ENCODE measurements at places on chromosomes 5 and 9. TPM values are rescaled to one million over a fixed set of nuclear protein-coding genes. Genes with fewer than 3 reads are reported as not detected.

GPX8 gene
- not detected for total RNA-seq

CDC25C gene
- 21.1 TPM for total RNA-seq

TUSC1 gene
- total RNA-seq = not detected

STPG3 gene
- total RNA-seq = 1.7 TPM

LRRC19 gene
- not detected for total RNA-seq

FGF18 gene
- not detected for total RNA-seq

RNF208 gene
- 4.4 TPM for total RNA-seq

DNA sequence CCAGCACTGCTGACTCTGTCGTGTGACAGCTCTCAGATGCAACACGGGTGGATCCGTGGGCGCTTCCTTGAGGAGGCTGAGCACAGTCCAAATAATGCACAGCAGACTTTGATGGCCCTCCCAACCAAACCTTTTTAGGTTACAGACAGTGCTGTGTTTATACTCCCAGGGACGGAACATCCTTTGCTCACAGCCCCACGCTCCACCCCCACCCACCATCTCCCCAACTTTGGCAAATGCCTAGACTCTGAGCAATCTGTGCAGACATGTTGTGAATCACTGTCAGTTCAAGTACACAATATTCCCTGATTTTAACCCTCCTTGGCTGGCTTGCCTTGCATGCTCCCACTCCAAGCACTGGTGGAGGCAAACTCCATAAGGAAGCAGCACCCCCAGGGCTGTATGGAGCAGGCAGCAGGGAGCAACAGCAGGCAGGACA, 324.6 kb downstream of the MLLT3 start:
- DNase-seq = no peak

GRCh38 chr5:151264113-151264512, 11.1 kb downstream of the GM2A start:
- no peak for DNase-seq

DNA sequence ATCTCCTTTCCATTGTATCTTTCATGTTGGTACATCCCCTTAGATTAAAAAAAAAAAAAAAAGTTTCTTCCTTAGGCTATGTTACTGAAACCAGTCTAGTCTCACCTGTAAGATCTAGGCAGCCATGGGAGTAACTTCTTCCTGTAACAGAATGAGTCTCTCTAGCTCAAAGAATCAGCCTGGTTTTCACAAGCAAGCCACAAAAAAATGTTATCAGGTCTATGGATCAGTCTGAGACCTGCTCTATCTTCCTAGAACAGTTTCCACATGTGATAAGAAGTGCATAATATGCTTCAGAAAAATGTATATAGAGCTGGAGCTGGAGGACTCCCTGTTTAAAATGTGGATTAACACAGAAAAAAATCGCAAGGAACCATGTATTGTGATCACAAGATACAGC, 53.8 kb downstream of the ARRDC3 start:
- DNase-seq = no peak

DNA sequence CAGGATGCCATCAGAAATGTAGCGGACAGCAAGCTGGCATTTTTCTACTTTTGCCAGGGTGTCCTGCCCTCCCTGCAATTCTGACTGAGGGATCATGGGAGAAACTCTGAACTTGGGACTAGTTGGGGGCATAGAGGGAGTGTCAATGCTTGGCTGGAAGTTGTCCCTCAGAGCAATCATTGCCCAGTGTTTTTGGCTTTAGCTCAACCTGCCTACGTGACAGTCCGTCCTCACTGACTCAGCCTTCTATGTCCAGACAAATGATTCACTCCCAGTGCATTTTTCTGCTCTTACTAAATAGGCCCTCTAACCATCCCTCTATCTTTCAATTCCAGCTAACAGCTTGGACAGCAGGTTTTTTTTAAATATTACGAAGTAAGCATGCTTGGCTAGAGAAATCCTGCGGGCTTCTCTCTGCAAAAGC, 627.4 kb downstream of the TLR4 start:
- DNase-seq = no peak

DNA sequence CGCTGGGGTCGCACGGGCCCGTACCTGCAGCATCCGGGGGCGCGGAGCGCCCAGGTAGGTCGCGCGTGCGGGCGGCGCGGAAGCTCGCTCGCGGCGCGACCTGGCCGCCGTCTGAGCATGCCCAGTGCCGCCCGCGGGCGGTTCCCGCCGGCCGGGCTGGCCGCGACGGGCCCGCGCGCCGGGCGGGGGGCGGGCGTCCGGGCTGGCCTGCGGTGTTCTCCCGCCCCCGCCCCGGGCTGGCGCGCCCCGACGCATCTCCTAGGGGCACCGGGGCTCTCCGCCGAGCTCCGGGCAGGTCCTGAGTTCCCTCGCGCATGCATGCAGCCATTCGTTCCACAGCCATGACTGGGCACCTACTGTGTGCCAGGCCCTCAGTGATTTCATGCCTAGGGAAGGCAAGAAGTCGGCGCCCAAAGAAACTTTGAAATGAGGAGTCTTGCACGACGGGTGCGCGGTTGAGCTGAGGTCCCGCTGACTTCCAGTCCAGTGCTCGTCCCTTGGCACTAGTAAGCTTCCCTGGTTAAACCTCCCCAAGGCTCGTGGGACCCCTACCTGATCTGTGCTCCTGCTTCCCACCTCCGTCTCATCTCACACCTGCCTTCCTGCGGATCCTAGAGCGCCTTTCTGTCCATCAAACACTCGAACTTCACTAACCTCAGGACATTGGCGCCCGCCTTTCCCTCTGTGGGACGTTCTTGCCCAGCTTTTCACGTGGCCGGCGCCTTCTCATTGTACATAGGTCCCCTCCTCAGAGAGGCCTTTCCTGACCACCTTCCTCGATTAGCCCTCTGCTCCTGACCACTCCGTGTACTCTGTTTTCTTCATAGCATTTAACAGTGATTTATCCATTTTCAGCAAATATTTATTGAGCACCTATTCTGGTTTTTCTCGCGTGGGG, at the start of gene PTPN3:
TSS of gene PTPN3 (minus strand) at position 113 of the 898 bp plus-strand sequence. CDS start 34,873 bp downstream, outside the sequence.
- DNase-seq = no peak

GRCh38 chr5:141992349-141992963, 20.4 kb downstream of the GNPDA1 start:
- peak; percentile 73 for DNase-seq

DNA sequence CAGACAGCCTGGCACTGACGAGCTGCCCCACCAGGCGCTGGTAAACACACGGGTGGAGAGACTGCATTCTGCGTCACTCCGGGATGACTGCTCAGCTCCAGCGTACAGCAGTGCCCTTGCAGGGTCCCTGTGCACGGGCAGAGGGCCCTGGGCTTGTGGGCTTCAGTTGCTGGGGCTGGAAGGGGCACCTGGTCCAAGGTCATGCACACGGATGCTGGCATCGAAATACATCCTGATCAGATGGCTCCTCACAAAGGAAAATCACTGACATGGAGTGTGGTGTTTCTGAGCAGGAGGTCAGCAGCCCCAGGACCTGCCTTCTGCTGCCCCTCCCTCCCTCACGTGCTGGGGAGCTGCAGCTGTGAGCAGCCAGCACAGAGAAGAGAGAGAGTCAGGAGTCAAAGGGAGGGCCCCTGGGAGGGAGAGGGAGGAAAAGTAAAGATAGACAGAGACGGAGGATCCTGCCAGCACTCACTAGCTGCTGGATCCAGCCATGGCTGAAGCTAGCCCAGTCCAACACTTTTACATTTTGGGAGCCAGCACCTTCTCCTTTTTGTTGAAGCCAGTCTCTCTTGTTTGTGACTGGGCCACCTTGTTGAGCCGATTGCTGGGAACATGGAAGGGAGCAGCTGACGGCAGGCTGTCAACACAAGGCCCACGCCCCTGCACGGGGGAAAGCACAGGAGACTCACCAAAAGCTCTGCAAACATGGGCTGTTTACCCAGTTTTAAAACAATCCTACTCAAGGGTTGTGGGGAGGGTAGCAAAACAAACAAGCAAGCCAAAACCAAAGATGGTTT, 166.5 kb upstream of the PHYKPL start:
- DNase-seq = no peak

- DNase-seq = no peak
Observed at GRCh38 chr9:13646500-13647021, 367.1 kb upstream of the MPDZ start.

GRCh38 chr9:107539427-107540163, 50.0 kb upstream of the KLF4 start:
- no peak for DNase-seq

GRCh38 chr9:109627042-109627441, 128.9 kb upstream of the PTPN3 start:
- DNase-seq = no peak

- DNase-seq = no peak
Observed at GRCh38 chr5:16539169-16539666, 73.6 kb upstream of the ZNF622 start.

DNA sequence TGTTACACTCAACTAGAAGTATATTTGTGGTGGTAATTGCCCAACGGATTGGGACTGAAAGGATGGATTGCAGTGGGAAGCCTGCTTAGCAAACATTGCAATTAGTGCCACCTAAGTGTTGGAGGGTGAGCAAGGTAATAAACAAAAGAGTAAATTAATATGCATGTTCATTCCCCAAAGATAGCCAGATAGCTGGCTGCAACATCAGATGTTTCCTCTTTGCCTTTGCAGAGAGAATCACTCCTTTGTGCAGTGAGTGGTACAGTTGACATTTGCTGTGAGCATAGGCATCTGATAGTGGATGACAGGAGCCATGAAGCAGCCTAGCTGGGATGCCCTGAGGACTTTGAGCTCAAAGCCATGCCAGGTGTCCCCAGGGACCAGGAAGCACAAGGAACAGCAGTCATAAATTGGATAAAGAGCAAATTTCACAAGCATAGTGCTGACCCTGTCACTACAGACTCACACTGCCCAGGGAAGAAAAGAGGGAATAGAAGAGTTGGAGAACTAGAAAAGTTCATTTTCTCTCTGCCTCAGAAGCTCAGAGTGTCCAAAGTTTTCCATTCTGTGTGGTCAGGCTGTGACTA, 336.1 kb upstream of the SLC30A5 start:
- no peak for DNase-seq

DNA sequence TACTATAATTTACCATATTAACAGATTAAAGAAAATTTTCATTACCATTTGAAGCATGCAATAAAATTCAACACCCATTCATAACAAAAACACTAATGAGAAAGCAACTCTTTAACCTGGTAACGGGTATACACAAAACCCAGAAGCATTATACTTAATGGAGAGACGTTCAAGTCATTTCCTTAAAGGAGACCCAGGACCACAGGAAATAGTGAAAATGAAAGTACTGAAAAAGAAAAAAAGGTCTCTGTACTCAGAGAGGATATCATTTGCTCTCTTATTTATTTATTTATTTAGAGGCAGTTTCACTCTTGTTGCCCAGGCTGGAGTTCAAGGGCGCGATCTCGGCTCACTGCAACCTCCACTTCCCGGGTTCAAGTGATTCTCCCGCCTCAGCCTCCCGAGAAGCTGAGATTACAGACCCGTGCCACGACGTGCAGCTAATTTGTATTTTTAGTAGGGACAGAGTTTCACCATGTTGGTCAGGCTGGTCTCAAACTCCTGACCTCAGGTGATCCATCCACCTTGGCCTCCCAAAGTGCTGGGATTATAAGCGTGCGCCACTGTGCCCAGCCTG, 61.6 kb downstream of the SETX start:
- DNase-seq = no peak

DNA sequence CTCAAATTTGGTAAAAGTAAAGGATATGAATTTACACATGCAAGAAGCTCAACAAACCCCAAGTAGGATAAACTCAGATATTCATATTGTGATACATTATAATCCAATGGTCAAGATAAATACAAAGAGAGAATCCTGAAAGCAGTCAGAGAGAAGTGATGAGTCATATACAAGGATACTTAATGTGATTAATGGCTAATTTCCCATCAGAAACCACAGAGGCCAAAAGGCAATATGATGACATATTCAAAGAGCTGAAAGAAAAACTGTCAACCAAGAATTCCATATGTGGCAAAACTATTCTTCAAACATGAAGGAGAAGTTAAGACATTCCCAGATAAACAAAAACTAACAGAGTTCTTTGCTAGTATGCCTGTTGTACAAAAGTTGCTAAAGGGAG, 19.5 kb upstream of the IRF1 start:
- DNase-seq = no peak

DNA sequence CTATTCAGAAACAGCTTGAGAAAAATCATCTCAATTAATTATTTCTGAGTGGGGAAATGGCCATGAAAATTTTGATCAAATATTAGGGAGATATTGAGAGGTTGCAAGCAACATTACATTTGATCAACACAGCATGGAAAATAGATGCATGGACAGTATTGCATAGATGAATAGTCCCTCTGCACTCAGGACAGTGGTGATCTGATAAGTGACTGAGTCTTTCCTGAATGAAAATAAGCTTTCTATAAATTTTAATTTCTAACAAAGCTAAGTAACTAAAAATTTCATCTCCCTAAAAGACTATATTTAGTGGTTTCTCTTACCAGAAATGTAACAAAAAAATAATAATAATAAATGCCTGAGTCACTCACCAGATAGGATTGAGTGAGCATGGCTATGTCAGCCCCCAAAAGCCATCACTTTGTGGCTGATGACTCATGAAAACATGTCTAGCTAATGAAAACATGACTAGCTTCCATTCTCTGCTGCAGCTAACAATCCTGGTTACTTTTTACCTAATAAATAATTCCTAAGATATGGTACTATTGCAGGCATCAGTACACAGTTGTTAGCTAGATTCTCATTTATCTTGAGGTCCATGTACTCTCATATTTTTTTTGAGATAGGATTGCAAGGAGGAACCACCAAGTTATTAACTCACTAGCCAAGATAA, 1294.8 kb upstream of the ACO1 start:
- no peak for DNase-seq

DNA sequence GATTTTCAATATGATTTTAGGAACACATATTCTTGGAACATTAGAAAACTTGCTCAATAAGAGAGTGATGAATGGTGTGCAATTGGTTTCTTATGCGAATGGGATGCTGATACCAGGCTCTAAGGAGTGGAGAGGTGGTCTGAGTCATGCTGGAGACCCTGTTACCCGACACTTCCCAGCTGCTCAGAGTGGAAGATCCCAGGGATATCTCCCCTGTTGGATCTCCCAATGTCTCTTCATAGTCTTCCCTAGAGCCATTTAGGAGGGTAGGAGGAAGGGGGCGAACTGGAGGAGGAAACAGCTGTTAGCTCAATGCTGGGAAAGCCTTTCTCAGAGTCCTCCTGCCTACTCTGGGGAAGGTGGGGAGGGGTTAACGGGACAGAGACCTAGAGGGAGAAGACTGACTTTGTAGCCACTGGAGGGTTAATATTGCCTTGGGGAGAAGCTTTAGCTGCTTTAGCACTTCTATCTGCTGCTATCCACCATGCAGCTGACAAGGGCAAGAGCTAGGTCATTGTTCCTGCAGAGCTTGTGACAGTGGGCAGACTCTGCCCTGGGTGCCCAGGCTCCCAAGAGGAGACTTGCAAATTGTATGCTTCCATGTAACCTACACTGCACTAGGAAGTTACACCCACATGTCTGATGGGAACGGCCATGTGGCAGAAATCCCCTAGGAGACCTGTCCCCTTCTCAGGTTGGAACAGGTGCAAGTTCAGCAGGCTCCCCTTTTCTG, 301.0 kb downstream of the GADD45G start:
- DNase-seq = no peak
